ENCODE measurements at places on chromosomes 4 and X.

DNA sequence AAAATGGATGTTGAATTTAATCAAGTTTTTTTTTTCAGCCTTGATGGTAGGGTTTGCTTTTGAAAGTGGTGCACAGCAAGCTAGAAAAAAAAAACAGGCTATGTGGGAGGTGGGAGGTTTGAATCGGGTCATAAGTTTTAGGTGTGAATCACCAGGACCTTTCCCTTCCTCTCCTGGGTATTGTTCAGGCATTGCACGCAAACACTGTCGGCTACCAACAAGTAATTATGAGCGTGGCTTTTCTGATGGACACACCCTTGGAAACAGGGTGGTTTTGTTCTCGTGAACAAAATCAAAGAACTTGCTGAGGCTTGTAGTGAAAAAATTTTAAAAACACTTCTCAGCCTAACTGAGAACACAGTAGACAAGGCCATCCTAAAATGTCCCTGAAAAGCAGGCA is 18.1 kb downstream of the PIR start:
- H3K4me3 ChIP-seq = no peak overlapping the region
- no peaks in the 10 kb centered on the region for H3K27me3 ChIP-seq
- H3K4me1 ChIP-seq = peaks cover 3% of the 10 kb centered on the region
- peaks cover under 1% of the 10 kb centered on the region for H3K36me3 ChIP-seq
- H3K27ac ChIP-seq = no peak overlapping the region

DNA sequence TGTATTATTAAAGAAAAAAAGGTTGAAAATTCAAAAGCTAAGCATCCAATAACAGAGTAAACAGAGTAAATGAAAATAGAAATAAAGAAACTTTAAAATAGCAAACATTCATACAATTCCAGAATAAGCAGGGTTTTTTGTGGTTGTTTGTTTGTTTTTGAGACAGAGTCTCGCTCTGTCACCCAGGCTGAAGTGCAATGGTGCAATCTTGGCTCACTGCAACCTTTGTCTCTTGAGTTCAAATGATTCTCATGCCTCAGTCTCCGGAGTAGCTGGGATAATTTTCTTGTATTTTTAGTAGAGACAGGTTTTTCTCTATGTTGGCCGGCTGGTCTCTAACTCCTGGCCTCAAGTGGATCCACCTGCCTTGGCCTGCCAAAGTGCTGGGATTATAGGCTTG is 6.6 kb upstream of the THOC2 start:
- H3K4me1 ChIP-seq = peaks cover 2% of the 10 kb centered on the region
- no peak overlapping the region for H3K4me3 ChIP-seq
- no peak for DNase-seq
- peaks cover 2% of the 10 kb centered on the region for H3K27me3 ChIP-seq
- no peaks in the 10 kb centered on the region for H3K36me3 ChIP-seq

- no peaks in the 10 kb centered on the region for H3K27me3 ChIP-seq
- H3K36me3 ChIP-seq = no peaks in the 10 kb centered on the region
- H3K4me3 ChIP-seq = no peak overlapping the region
- no peaks in the 10 kb centered on the region for H3K4me1 ChIP-seq
- H3K27ac ChIP-seq = no peak overlapping the region
- DNase-seq = no peak
Measured at GRCh38 chrX:149982310-149982709, 44.0 kb upstream of the EOLA2 start.

DNA sequence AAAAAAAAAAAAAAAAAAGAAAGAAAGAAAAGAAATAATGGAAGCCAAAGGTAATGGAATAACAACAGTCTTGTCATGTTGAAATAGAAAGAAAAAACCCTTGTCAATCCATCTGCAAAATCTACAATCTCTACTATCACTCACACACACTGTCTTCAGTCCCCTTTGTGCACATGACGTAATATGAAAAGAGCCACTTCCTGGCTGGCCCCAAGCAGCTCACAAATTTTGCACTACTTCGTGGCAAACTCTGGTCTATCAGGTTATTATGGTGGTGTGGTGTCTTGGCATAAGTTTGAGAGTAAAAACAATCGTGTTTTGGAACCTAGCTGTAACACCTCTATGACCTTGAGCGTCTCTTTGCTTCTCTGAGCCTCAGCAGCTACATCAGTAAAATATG is 8.3 kb upstream of the AFAP1 start:
- peaks cover 10% of the 10 kb centered on the region for H3K4me1 ChIP-seq
- H3K27ac ChIP-seq = no peak overlapping the region
- H3K36me3 ChIP-seq = no peaks in the 10 kb centered on the region
- H3K27me3 ChIP-seq = peaks cover 2% of the 10 kb centered on the region
- no peak overlapping the region for H3K4me3 ChIP-seq

GRCh38 chr4:94410678-94411206 is 41.0 kb upstream of the PDLIM5 start:
- H3K36me3 ChIP-seq = no peaks in the 10 kb centered on the region
- no peak overlapping the region for H3K27ac ChIP-seq
- no peak overlapping the region for H3K4me3 ChIP-seq
- peaks cover 7% of the 10 kb centered on the region for H3K27me3 ChIP-seq
- H3K4me1 ChIP-seq = no peaks in the 10 kb centered on the region
- DNase-seq = no peak

- no peaks in the 10 kb centered on the region for H3K4me1 ChIP-seq
- no peak for DNase-seq
- no peaks in the 10 kb centered on the region for H3K27me3 ChIP-seq
Measured at GRCh38 chr4:12053966-12054365, 625.3 kb upstream of the HS3ST1 start.

GRCh38 chr4:53116954-53117353 is 248.9 kb downstream of the SCFD2 start:
- no peak overlapping the region for H3K4me3 ChIP-seq
- peaks cover 9% of the 10 kb centered on the region for H3K4me1 ChIP-seq
- DNase-seq = no peak
- H3K27ac ChIP-seq = no peak overlapping the region
- no peaks in the 10 kb centered on the region for H3K27me3 ChIP-seq
- peaks cover 6% of the 10 kb centered on the region for H3K36me3 ChIP-seq

DNA sequence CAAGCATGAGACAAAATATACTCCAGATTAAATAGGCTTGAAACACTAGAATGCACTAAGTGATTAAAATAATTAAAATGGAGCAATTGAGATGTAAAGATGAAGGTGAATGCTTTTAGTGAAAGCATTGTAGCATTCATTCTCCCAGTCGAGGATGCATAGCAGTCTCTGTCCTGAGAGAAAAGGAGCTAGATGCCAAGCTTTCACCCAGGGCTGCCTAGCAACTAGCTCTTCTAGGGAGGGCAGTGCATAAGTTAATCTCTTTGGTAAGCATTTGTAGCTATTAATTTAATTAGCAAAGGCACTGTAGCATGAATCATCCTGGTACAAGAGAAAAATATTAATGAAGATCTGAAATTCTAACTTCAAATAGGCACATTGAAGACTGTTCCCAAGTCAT is 1014.8 kb downstream of the C4orf33 start:
- DNase-seq = no peak
- no peak overlapping the region for H3K27ac ChIP-seq
- H3K27me3 ChIP-seq = no peaks in the 10 kb centered on the region
- no peaks in the 10 kb centered on the region for H3K4me1 ChIP-seq
- no peaks in the 10 kb centered on the region for H3K36me3 ChIP-seq
- no peak overlapping the region for H3K4me3 ChIP-seq

DNA sequence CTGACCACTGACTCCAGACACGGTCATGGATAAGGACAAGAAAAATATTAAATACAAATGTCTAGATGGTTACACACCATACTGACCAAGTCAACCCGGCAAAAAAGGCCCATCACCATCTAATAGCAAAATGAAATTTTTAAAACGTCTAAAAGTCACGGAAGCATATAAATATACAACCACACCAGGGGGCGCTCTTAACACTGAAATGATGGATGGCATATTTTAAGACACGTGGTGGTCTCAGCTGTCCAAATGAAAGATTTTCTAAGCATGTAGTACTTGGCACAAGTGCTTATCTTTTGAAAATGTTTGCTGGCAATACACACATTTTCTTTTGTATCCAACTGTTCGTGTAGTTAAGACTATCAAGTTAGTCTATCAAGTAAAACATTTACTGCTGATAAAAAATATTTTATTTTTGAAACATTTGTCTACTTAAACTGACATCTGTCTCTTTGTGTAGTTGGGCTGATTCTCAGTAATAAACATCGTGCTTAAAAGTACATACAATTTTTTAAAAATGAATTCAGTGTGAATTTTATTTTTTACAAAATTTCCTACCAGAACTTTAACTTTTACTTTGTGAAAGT is 64.6 kb downstream of the COX7B2 start:
- peaks cover 5% of the 10 kb centered on the region for H3K27me3 ChIP-seq
- no peaks in the 10 kb centered on the region for H3K4me1 ChIP-seq
- peak; percentile 35 for DNase-seq
- no peaks in the 10 kb centered on the region for H3K36me3 ChIP-seq

GRCh38 chr4:35250761-35251160 is 993.6 kb downstream of the ARAP2 start:
- DNase-seq = no peak
- no peaks in the 10 kb centered on the region for H3K27me3 ChIP-seq
- no peaks in the 10 kb centered on the region for H3K4me1 ChIP-seq
